SW 1271 (cell line): ENCODE measurements at places on chromosomes 6 and 20.

DNA sequence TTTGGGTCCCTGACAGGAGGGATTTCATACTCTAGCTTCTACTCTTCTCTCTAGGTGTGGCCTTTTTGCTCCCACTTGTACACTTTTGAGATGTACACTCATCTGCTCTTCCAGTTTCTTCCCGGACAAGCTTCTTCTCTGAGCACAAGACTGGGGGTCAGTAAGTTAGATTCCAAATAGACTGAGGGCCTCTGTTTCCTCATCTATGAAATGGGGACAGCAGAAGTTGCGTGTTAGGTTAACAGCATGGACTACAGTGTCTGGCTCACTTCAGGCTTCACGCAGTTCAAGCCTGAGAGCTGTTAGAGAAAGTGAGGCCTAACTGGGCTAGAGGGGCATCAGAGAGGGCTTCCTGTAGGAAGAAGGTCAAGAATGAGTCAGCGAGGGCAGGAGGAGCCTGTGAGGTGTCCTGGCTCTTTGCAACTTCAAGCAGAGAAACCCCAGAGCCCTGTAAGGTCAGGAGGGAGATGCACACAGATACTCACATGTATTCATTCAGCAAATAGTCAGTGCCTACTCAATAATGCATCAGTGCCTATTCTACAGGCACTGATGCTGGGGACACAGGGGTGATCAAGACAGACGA lies 20.6 kb downstream of the XKR7 start:
- no peak for DNase-seq

DNA sequence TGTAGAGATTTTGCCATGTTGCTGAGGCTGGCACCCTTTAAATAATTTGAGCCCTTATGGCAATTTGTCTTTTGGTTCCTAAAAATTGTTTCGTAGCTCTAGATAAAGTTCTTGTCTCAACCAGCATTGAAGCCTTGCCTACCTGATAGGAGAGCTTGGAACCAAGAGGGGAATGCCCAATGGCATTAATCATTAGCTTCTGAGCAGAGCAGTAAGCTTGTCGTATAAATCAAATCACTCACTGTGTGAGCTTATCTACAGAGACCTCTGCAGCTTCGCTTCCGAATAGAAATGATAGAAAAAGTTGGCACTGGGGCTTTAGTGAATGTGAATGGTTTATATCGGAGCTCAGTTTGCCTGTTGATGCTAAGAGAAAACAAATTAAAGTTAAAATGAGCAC lies 10.7 kb downstream of the ANKRD6 start:
- no peak for DNase-seq

DNA sequence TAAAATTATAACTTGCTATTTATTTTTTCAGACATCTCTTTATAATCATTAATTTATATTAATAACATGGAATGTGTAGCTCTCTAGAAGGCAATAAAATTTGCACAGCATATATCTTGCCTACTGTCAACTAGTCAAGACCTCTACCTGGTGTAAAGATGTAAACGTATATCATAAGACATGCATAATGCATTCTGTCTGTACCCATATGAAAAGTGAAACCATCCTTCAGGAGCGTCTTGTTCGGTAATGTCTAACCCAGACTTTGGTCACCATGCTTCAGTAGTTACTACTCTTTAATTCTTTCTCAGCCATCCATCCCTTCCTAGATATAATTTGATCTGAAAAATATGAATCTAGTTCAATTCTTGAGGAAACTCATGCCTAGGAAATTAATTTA lies 21.0 kb downstream of the CEP43 start:
- no peak for DNase-seq

- DNase-seq, result no peak
Measured at GRCh38 chr6:73985891-73986290, 289.9 kb downstream of the CD109 start.

- DNase-seq, result no peak
Measured at GRCh38 chr6:105692613-105693215, 289.8 kb upstream of the PREP start.

- DNase-seq, result peak; percentile 22
Measured at GRCh38 chr6:82951389-82951788, 114.3 kb downstream of the UBE3D start.

GRCh38 chr20:56802805-56803204 lies 173.7 kb downstream of the TFAP2C start:
- DNase-seq, result no peak

GRCh38 chr6:167113935-167114910 lies 8.7 kb upstream of the CCR6 start:
- no peak for DNase-seq

DNA sequence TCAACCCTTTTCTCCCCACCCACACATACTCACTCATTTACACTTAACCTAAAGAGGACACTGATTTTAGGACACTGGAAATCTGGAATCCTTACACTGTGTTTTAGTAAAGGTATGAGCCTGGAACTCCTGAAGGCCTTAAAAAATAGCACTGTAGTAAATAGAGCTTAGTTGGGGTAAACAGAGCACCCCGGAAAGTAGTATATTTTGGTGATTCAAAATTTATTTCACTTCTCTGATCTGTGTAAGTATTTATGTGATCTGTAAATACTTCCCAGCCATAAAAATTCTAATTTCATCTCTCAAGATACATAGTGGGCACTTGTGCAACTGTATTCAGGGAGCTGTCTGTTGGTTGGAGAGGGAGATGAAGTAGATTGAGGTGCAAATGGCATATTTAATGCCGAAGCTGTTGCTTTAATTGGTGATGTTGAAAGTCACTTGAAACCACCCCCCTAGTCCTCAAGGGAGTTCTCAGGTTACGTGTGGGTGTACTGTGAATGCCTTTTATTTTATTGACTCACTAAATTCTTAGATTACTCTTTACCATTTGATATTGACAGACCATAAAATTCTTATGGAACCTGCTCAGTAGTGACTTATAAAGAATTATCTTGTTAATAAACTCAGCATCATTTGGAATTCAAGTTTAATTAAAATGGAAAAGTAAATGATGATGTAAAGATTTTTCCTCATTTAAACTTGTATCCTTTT lies 154.9 kb downstream of the SOX4 start:
- DNase-seq, result no peak
